ENCODE measurements at places on chromosomes 6 and 20.

DNA sequence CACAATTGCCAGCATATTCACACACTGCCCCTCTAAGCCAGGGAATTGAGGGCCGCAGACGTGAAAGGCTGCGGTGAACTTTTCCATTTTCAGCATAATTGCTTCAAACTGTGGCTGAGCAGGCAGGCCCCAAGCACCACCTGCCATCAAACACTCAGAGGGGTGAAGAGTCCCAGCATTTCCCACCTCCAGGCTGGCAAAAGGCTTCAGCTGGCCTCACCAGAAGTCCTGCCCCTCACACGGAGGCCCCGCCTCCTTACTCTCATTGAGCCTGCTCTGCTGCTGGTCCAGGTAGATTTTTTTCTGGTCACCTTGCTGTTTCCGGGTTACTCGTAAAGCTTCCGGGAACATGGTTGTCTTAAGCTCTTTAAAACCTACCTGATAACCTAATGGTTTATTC, 52.0 kb upstream of the PRELID3B start:
- DNase-seq, result no peak

- no peak for DNase-seq
Measured at GRCh38 chr20:4916971-4917881, 84.1 kb downstream of the SLC23A2 start.

DNA sequence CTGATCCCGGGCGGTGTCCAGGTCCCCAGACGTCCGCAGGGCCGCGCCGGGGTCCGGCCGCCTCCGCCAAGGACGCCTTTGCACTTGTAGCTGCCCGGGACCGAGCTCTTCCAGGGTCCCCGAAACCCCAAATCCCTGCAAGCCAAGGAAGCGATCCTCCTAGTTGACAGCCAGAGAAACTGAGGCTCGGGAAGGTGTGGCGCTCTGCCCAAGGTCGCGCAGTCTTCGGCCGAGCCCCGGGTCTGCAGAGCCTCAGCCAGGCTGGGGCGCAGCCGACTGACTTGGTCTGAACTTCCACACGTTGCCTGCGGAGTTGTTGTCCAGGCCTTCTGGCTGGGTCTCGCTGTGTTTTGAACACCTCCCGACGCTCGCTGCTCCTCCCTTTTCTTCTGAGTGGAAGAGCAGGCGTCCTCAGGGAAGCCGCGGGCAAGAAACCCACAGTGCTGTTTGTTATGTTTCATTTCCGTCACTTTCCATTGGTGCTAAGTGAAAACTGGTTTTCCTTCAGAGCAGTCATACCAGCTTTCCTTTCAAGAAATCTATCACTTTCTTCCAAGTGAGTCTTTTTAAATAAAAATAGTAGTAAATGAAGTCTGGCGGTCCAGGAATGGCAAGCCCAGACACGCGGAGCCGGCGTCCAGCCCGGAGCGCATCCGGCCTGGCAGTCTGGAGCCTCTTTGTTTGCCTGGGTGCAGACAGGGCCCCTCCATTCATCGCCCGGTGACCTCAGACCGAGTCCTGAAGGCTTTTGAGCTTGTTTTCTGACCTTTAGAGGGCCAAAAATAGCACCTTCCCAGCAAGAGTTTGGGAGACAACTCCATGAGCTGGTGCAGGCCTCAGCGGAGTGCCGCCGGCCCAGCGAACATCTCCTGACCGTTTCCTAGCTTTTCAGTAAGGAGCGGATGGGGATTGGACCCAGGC, 698 bp downstream of the FAM210B start:
- DNase-seq, result no peak

- DNase-seq, result no peak
Measured at GRCh38 chr6:151763303-151763702, 44.2 kb upstream of the ESR1 start.

GRCh38 chr6:47196113-47196512, 113.6 kb downstream of the TNFRSF21 start:
- no peak for DNase-seq

- no peak for DNase-seq
Measured at GRCh38 chr6:2706558-2706957, 44.2 kb downstream of the MYLK4 start.

DNA sequence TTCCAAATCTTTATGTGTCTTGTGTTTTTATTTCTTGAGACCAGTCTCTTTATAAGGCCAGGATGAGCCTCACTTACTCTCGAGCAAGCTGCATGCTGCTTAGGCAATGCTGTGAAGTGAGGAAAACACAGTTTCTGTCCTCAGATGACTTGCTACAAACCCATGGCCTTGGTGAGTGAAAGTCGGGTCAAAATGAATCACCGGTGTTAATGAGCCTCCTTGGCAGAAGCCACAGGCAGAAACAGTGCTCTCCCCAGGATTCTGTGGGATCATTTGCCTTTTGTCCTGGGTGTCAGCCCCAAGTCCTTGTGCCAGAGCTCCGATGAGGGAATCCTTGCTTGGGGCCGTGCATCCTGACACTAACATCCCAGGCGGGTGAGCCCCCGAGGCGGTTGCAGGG, 482.5 kb downstream of the QKI start:
- no peak for DNase-seq
